ENCODE measurements at places on chromosomes 2 and 18.

- no peak for DNase-seq
Observed at GRCh38 chr18:63287691-63288220, 31.8 kb downstream of the BCL2 start.

GRCh38 chr18:49565612-49566011 lies 3.8 kb downstream of the LIPG start:
- DNase-seq = no peak

- no peak for DNase-seq
Observed at GRCh38 chr2:101518578-101519492, 43.9 kb upstream of the RFX8 start.

GRCh38 chr2:9703085-9703678 lies 72.4 kb upstream of the YWHAQ start:
- DNase-seq = peak; percentile 69
